Heart left ventricle (tissue), 16 donors: ENCODE measurements at places on chromosomes 2 and 18. TPM values are rescaled to one million over a fixed set of nuclear protein-coding genes. Genes with fewer than 3 reads are reported as not detected.

The PTRHD1 gene
- total RNA-seq, result 37.1 TPM

The DSC2 gene
- 23.7 TPM for total RNA-seq

The CD207 gene
- 0.16 TPM for total RNA-seq

The RDH14 gene
- total RNA-seq, result 40.5 TPM

The ZNF385B gene
- 2.1 TPM for total RNA-seq

The NT5DC4 gene
- total RNA-seq, result not detected

The RALBP1 gene
- total RNA-seq, result 47.8 TPM

The MOCOS gene
- total RNA-seq, result 0.12 TPM

DNA sequence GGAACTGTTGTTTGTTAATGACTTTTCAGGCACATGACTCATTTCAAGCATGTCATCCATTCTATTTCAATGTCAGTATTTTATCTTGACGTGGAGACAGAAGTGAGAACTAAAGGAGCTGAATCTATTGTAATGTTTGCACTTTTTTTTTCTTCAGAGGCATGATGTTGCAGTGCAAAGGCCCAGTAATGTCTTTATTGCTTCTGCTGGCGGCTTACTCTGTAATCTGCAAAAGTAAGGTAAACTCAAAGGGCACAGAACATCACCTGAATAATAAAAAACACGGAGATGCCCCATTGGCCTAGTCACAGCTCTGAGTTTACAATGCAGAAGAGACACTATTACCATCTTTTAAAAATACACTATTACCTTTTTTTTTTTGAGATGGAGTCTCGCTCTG is 2.4 kb upstream of the CNNM3 start:
- DNase-seq, result no peak

- no peak for DNase-seq
Observed at GRCh38 chr2:142875652-142876051, 1.8 kb upstream of the KYNU start.

DNA sequence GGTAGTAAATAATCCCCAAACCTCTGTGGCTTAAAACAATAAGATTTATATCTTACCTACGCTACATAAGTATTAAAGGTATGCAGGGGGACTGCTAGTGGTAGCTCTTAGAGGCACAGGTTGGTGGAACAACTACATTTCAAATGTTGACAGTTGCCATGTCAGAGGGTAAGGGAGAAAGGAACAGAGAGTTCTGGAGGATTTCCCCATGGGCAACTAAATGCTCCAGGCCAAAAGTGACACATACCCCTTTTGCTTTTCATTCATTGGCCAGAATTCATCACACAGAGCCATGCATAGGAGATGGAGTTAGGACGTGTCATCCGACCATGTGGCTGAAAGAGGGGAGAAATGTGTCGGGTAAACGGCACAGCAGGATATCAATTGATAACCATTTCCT is 133.2 kb downstream of the NAPG start:
- no peak for DNase-seq

DNA sequence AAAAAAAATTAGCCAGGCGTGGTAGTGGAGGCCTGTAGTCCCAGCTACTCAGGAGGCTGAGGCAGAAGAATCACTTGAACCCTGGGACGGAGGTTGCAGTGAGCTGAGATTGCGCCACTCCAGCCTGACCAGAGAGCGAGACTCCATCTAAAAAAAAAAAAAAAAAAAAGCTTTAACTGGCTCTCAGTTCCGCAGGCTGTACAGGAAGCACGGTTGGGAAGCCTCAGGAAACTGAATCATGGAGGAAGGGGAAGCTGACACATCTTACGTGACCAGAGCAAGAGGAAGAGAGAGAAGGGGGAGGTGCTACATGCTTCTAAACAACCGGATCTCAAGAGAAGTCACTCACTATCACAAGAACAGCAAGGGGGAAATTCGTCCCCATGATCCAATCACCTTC is 505.6 kb upstream of the SLC8A1 start:
- DNase-seq, result no peak

DNA sequence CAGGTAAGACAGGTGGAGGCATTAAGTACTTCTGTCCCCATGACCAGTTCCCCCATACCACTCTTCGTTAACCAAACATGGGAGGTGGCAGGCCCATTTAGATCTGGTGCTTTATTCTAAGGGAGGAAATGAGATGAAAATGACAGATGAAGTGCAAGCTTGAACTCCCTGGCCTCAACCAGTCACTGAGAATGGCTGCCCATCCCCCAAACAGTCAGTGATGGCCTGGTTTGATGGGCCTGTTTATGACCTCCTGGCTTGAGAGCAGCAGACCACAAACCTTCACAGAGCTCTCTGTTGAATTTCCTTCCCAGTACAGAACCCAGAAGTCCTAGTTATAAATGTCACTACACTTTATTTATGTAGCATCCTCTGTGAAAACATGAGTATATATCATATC is 31.1 kb downstream of the EPAS1 start:
- no peak for DNase-seq

DNA sequence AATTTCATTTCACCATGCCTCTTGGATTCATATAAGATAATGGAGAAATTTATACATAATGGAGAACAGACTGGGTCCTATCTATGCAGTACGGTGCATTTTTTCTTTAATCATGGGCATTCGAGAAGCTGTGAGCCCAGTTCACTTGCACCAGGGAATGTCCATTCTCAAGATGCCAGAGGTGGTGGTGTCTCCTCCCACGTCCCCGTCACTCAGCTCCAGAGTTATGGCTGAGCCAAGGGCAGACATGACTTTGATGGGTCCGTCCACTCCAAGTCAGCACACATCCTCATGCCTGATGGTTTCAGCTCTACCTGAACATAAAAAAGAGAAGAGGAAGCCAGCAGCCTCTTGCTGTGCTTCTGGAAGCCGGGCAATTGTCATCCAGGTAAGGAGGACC is 42.1 kb upstream of the CREG2 start:
- DNase-seq, result no peak

- DNase-seq, result no peak
Observed at GRCh38 chr2:159759577-159759976, 38.4 kb downstream of the CD302 start.

DNA sequence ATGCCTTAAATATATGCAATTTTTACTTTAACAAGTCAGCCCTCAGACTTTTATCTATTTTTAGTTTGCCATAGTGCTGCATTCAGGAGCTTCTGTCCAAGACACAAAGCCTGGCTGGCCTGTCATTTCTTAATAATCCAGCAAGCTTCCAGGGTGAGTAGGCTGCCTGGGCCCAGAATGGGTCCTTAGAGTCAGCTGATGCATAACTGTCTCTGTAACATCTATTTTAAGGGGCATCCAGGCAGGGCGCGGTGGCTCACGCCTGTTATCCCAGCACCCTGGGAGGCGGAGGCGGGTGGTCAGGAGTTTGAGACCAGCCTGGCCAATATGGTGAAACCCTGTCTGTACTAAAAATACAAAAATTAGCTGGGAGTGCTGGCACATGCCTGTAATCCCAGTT is 11.8 kb upstream of the GNLY start:
- DNase-seq, result peak; percentile 53

GRCh38 chr2:240369335-240369734 is 66.1 kb upstream of the GPC1 start:
- peak; percentile 44 for DNase-seq

GRCh38 chr2:120641366-120641771 is 94.3 kb upstream of the GLI2 start:
- no peak for DNase-seq

DNA sequence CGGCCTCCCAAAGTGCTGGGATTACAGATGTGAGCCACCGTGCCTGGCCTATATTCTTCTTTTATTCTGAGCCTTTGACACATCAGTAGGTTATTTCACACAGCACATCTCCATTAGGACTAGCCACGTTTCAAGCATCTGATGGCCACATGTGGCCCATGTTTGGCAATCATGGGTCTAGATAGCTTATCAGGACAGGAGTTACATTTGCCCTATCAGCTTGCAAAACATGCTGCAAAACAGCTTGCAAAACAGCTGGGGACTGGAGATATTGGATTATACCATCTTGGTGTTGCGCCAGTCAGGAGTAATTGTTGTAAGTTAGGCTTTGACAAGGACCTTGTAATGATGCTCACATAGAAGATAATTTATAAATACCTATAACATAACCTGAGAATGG is 94.9 kb downstream of the GBX2 start:
- DNase-seq, result no peak

GRCh38 chr2:126900646-126901319 is 2.1 kb downstream of the TEX51 start:
- DNase-seq, result no peak

- no peak for DNase-seq
Observed at GRCh38 chr2:59790186-59791003, 763.1 kb downstream of the BCL11A start.

DNA sequence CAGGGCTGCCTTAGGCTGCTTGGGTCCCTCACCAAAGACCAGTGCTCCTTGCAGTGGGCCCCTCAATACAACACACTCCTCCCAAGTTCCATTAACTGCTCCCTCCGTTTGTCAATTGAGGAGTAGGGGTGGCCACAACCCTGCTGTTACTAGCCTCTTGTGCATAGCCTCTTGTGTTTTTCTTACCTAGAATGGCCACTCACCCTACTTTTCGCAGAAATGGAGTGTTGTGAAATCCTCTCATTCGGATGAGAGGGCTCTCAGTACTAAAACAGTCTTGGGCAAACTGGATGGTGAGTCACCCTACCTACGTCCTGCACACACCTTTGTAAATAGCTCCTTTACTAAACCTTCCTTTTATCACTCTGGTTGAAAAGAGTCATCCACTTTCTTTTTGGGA is 253.9 kb downstream of the OSR1 start:
- DNase-seq, result no peak

DNA sequence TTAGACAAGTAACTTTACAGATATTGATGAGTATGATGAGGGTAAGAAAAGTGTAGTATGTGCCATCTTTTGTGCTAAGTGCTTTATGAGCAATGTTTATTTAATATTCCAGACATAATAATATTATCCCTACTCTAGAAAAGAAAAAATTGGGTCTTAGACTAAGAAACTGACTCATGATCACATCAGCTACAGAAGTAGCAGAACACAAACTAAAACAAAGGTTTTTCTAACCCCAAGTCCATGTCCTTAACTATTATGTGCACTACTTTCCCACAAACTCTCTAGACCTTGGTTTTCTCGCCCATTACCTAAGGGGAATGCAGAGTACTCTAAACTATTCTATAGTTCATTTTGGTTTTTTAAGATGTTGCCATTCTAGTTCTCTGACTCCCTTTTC is 64.5 kb downstream of the BAZ2B start:
- DNase-seq, result no peak

DNA sequence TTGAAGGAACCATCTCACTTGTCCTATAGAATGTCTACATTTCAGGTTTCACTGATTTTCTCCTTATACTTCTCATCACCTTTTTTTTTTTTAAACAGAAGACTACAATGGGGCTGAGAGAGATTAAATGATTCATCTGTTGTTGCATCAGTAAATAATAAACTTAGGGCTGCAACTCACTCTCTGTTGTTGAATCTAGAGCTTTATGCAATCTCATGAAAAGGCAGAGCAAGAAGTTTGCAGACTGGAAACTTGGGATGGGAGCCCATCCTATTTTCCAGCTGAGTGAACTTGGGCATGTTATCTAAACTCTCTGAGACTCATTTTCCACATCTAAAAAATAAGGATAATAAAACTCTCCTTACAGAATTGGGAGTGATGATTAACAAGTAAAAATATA is 58.4 kb downstream of the PDE1A start:
- no peak for DNase-seq

DNA sequence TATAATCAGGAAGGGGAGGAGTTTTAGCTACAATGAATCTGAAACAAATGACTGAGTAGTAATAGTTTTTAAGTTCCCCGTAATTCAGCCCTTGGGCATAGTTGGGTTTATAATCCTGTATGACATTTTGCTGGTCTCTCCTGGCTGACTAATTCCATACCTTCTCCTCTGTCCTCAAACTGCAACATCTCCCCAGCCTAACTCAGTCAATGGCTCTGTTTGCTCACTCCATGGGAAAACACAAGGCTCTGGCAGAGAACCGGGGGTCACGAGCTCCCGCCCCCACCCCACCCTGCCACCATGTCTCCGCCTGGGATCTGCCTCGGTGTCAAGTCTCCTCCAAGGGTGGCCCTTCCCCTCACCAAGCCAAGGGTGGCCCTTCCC is 168.6 kb downstream of the HDAC4 start:
- no peak for DNase-seq

- no peak for DNase-seq
Observed at GRCh38 chr2:154439156-154439555, 259.3 kb upstream of the KCNJ3 start.

DNA sequence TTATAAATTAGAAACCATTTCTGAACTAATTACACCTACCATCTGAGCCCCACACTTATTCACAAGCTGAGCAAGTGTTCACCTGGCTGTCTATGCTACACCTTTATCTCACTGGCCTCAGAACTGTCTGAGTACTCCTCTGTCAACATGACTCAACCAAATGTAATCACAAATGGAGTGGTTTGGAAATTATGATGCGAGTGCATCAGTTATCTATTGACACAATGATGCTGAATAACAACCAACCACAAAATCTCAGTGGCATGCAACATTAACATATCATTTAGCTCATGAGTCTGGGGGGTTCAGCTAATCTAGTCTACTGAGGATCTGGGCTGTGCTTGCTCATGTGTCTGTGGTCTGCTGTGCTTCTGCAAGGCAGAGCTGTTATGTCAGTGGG is 184.2 kb upstream of the NXPH2 start:
- no peak for DNase-seq

DNA sequence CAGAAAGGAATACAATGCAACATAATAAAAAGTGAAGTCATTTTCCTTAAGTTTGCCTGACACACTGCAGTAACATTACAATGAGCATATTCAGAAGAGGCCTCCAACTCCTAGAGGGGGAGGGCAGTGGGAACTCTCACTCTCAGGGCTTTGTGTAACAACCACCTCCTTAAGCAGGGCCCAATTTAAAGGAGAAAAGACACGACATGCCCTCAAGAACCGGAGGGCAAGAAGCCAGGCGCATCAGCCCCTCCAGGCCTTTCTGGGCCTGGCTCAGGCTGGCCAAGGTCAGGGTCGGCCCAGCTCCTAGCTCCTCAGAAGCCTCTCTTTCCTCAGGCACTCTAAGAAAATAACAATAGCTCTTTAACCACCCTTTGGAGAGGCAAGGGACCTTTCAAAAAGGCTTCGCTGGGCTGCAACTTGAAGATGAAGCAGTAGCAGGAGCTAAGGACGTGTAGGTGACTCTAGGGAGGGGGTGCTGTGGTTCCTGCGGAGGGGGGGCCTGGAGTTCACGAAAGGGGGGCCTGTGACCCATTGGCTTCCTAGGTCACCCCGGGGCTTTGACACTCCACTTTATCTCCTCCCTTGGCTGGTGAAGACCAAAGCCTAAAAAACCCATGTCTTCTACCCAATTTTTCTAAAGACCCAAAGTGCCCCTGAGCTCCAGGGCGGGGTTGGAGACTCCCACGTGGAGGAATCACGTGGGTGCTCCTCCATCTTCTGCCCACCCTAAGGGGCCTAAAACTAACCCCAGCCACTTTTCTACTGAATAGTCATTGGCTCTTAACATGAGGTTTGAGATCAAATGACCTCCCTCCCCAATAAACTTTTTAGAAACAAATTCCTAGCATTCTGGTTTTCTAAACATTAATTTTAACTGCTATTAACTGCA is 13.3 kb downstream of the SERTAD2 start:
- DNase-seq, result no peak
